ENCODE measurements at places on chromosomes 2 and 18. TPM values are rescaled to one million over a fixed set of nuclear protein-coding genes. Genes with fewer than 3 reads are reported as not detected.

MPP4 gene
- total RNA-seq = not detected

- DNase-seq = no peak
Measured at GRCh38 chr2:118634876-118635275, 212.6 kb downstream of the EN1 start.

PSD4 gene
- total RNA-seq = 335 TPM

- DNase-seq = no peak
Measured at GRCh38 chr2:48173141-48173540, 266.8 kb upstream of the FBXO11 start.

SLC40A1 gene
- total RNA-seq = 2.6 TPM
